Stimulated activated CD4-positive, alpha-beta T cell treated with anti-CD3 and anti-CD28 coated beads, TNF-alpha, amount 100 ng/mL, for 4 hours (primary cell): ENCODE measurements at places on chromosomes 12 and 14.

- DNase-seq: no peak
Measured at GRCh38 chr14:93926245-93926872, 785 bp upstream of the FAM181A start.

GRCh38 chr14:79352076-79352630, 859.2 kb downstream of the DIO2 start:
- DNase-seq: no peak

DNA sequence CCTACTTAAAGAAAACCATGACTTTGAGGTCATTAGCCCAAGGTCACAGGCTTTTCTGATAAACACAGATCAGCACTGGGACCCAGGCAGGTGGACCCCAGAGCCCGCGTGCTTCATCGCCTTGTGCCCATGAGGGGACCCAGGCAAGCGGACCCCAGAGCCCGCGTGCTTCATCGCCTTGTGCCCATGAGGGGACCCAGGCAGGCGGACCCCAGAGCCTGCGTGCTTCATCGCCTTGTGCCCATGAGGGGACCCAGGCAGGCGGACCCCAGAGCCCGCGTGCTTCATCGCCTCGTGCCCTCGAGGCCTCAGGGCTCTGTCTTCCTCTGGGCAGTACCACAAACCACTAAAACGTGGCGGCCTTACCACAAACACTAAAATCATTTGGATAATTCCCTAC, 31.7 kb downstream of the STX2 start:
- no peak for DNase-seq

DNA sequence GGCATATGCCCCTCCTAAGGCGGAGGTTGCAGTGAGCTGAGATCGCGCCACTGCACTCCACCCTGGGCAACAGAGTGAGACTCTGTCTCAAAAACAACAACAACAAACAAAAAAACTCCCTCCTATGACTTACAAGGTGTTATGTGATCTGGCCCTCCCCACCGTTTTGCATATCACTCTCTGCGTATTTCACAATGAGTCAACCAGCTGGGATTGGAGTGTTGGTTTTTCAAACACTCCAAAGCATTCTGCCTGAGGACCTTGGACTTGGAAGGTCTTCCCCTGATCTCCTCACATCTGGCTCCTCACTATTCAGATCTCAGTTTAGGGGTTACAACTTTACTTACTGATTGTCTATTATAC, 14.0 kb downstream of the MANSC1 start:
- DNase-seq: no peak

DNA sequence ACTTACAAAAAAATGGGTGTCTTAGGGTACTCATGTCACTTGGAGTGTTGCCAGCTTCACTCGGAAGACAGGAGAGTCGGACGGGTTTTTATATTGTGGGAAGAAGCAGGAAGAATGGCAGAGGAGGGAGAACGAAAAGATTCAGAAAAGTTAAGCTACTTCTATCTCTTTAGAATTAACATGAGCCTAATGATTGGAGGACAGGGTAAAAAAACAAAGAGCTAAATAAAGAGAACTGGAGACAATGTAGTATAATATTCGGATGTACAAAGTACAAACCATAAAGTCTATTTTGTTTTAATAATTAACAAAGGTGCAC, 43.9 kb downstream of the EFCAB11 start:
- DNase-seq: no peak

- DNase-seq: no peak
Measured at GRCh38 chr12:12327802-12328201, 22.2 kb downstream of the MANSC1 start.

GRCh38 chr12:96177013-96177412, 17.2 kb upstream of the ELK3 start:
- DNase-seq: no peak

DNA sequence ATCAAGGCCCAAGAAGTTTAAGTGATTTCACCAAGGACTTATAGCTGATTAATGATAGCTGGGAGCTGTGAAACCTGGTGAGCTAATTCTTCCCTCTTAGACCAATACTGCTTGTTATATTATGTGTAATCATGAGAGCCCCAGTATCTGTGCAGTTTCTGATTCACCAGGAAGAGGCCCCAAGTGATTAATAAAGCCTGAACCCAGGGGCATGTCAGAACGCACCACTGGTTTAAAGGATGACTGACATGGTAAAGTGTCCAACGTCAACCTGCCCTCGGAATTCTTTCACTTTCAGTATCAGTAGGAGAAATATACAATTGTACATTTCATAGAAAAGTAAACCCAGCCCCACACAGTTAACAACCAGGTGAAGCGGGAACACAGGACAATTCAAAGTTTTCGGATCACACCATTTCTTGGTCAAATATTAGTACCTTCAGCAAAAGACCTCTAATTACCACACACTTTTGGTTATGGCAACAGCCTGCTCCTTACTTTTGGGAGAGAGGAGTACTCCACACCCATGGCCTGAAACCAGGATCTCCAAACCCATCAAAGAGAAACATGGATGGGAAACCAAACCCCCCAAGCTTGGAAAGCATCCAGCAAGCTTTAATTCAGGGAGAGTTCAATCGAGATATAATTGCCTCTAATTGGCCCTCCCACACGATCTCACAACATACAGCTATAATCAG, 28.5 kb downstream of the TMCC3 start:
- DNase-seq: no peak

DNA sequence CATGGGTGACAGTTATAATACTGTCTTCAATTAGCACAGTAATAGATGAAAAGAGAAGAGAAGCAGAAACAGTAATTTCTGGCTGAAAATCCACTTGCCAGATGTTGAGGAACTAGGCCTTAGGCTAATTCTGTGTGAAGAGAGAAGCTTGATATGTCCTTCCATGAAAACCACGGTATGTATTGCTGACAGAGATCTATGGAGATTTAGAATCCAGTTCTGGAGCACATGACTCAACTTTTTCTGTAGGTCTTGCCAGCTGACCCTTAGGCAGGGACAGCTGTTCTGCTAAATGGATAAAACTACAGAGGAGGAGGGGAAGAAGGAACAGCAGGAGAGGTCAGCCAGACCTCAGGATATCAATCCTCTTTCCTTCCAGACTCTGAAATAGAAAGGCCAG, 211.5 kb downstream of the PRKD1 start:
- DNase-seq: no peak

DNA sequence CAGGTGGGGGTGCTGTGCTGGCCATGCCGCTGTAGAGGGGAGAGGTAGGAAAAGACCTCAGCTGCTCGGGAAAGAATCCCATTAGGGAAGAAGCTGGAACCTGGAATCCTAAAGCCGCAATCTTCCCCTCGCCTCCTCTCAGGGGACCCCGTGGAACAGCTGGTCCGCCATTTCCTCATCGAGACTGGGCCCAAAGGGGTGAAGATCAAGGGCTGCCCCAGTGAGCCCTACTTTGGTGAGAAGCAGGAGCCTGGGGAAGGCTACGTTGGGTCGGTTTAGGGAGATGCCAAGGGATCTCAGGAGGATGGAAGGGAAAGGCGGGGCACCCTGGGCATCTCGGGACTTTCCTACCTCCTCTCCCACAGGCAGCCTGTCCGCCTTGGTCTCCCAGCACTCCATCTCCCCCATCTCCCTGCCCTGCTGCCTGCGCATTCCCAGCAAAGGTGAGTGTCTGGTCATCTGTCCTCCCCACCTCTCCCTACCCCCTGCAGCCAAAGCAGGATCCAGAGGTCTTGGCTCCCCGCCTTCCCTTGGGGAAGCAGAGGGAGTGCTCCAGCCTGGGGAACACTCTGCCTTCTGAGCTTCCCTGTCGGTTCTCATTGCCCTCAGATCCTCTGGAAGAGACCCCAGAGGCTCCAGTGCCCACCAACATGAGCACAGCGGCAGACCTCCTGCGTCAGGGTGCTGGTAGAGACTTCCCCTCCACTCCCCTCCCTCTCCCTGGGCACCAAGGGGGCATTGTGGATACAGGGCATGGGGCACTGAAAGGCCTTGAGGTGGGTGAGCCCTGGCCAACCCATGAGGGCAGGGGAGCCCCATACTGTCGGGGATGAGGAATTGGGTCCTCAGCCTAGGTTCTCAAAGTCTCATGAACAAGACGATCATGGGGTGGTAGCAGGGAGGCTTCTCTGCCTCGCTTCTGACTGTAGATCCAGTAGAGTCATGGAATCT, 12.4 kb downstream of the TNS2 start:
- DNase-seq: no peak

DNA sequence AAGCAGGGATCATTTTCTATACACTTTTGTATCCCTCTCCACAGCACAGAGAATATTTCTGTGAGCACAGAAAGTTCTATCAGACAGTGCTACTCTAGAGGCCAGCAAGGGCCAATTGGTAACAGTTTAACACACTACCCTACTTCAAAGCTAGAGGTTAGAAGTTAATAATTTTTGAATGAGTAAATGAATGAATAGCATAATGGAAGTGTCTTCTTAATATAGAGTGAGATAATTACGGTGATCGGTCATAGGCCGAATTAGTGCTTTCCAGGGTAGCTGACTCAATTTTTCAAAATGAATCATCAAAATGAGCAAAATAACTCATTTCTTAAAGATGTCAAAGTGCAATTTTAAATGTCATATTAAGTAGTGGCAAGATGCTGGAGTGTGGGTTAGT, 67.0 kb upstream of the CCDC198 start:
- DNase-seq: no peak

DNA sequence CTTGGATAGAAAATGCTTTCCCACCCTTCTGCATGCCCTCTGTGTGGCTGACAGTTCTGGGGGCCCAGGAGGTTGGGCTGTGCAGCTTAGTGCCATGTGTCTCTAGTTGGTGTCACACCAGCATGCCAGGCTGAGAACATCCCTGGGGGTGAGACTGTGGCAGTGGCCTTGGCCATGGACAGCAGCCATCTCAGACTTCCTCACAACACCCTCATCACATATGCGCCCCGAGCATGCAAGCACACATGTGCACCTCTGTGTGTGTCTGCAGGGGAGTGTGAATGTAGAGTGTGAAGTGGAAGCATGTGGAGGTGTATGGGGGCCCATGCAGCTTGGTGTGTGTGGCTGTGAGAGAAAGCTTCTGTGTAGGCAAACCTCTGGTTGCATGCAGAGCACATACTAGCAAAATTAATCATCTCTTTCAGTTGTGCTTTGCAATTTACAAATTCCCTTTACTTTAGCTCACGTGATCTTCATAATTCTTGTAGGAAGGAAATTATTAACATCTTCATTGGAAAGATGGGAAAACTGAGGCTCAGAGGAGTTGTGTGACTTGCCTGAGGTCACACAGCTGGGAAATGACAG, 8.4 kb downstream of the ASIC1 start:
- DNase-seq: no peak

DNA sequence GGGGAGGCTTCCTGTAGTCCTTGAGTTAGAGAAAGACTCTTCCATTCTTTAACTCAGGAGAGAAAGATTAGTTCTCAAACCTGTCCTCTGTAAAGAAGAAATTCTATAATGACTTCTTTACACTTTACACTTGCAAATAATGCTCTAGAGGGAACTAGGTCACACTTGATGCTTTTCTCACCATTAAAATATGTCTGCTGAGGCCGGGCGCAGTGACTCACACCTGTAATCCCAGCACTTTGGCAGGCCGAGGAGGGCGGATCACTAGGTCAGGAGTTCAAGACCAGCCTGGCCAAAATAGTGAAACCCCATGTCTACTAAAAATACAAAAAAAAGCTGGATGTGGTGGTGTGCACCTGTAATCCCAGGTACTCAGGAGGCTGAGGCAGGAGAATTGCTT, 6.3 kb downstream of the NTN4 start:
- DNase-seq: no peak

DNA sequence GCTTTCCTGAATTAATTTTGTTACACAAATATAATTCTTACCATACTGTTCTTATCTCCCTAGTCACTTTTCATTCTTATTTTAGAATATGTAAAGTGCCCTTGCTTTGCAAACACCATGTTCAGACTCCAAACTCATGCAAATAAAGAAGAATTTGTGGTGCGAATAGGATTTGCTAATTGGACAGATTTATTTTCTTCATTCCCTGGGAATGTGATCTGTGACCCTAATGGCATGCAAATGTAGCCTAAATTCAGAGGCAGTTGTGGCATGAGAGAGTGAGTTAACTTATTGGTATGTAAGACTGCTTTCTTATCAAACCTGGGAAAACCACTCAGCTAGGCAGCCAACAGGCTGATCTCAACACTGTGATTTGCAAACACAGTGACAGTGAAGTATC, 10.0 kb downstream of the CAPZA3 start:
- no peak for DNase-seq

DNA sequence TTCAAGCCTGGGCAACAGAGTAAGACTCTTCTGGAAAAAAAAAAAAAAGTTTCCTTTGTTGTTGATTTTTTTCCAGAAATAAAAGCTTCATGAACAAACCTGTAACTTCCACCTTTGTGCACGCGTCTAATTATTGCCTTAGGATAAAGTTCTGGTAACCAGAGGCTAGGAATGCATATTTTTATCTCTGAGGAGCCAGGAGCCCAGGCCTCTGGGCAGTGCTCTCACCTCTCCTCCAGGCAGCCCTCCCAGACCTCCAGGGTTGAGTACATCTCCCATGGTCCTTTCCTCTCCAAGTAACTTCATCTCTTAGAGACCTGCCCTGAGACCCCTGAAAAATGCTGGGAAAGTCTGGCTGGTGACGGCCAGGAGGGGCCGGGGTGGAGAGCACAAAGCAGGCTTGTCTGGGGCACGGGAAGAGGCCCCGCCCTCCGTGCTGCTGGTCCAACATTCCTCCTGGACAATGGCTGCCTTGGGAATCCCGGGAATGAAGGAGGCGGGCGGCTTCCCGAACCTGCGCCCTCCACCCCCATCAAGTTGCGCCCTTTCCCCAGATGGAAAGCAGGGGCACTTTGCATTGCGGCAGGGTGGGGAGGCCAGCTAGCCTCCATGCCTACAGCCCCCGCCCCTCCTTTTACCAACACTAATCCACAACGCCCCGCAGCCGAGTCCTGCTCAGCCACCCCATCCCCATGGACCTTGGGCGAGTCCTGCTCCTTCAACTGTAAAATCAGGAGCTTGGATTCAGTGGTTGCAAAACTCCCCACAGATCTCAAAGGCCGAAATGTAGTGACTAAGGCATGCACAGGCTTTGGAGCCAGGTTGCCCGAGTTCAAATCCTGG, 7.3 kb upstream of the FIGNL2 start:
- DNase-seq: no peak

GRCh38 chr14:59707778-59708561, 131.4 kb upstream of the CCDC175 start:
- no peak for DNase-seq

GRCh38 chr12:51242876-51243275, 4.2 kb downstream of the DAZAP2 start:
- no peak for DNase-seq

- no peak for DNase-seq
Measured at GRCh38 chr12:6315704-6316597, 5.5 kb downstream of the PLEKHG6 start.

DNA sequence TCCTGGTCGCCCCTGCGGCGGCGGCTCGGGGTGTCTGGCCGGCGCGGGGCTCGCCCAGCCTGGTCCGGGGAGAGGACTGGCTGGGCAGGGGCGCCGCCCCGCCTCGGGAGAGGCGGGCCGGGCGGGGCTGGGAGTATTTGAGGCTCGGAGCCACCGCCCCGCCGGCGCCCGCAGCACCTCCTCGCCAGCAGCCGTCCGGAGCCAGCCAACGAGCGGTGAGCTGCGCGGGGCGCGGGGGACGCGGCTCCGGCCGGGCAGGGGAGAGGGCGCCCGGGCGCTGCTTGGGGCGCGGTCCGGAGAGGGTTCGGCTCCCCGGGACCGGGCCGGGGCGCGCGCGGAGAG, at the start of gene LGALS3:
TSS of gene LGALS3 (plus strand) at position 167 of the 342 bp plus-strand sequence. CDS start 8,122 bp downstream, outside the sequence.
- no peak for DNase-seq

- DNase-seq: no peak
Measured at GRCh38 chr12:104000807-104001434, 35.2 kb downstream of the TDG start.

GRCh38 chr14:33432407-33433023, 493.8 kb downstream of the NPAS3 start:
- DNase-seq: no peak

GRCh38 chr12:93135286-93136239, 206.5 kb upstream of the EEA1 start:
- DNase-seq: no peak

GRCh38 chr14:104768437-104769323, 15.7 kb downstream of the SIVA1 start:
- DNase-seq: peak; percentile 87
